Activated naive CD8-positive, alpha-beta T cell treated with anti-CD3 and anti-CD28 coated beads for 36 hours (primary cell): ENCODE measurements at places on chromosomes 6 and 20. TPM values are rescaled to one million over a fixed set of nuclear protein-coding genes. Genes with fewer than 3 reads are reported as not detected.

The GJA1 gene
- 0.06 TPM for total RNA-seq

The GLYATL3 gene
- not detected for total RNA-seq

The DACT2 gene
- total RNA-seq, result not detected

The PLA2G7 gene
- not detected for total RNA-seq

The BTNL2 gene
- not detected for total RNA-seq

The NINL gene
- 2.0 TPM for total RNA-seq

The HLA-DPA1 gene
- total RNA-seq, result 16.3 TPM

The OLIG3 gene
- 0.10 TPM for total RNA-seq

The OR2J3 gene
- not detected for total RNA-seq

The TNXB gene
- 0.43 TPM for total RNA-seq

The RFX6 gene
- total RNA-seq, result not detected
